ENCODE measurements at places on chromosomes 3 and 15.

GRCh38 chr3:127069814-127070440, 87.0 kb downstream of the PLXNA1 start:
- no peak for DNase-seq

GRCh38 chr3:87324609-87325008, 48.2 kb upstream of the POU1F1 start:
- DNase-seq = no peak

DNA sequence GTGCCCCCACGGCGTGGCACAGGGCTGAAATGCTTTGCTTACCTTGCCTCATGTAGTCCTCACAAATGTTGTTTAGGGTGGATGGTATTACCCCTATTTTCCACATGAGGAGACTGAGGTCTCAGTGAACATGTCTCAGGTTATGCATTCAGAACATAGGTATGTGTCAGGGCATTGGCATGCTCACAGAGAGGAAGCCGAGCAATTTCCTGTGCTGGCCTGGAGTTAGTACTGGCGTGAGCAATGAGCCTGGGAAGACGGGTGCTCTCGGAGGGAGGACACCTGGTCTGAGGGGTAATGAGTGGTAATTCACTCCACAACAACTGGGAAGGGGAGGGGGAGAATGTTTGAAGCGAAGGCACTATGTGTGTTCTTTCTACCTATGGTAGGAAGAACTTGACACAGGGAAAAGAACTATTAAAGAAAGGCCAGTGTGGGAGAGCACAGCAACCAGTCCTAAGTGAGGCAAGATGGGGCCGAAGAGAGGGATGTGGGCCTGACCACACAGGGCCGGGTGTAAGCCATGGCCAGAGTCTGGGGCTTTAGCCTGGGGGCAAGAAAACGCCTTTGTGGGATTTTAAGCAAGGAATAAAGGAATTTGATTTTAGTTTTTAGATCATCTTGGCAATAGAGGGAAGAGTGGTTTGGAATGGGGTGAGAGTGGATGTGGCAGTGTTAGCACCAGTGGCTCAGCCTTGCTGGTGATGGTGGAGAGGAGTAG, 4.9 kb upstream of the FAM131A start:
- DNase-seq = no peak

- DNase-seq = no peak
Measured at GRCh38 chr15:53203454-53203853, 413.3 kb upstream of the ONECUT1 start.

GRCh38 chr15:27382361-27383025, 411.5 kb downstream of the GABRG3 start:
- no peak for DNase-seq

- no peak for DNase-seq
Measured at GRCh38 chr15:69140306-69140705, 20.1 kb upstream of the GLCE start.

DNA sequence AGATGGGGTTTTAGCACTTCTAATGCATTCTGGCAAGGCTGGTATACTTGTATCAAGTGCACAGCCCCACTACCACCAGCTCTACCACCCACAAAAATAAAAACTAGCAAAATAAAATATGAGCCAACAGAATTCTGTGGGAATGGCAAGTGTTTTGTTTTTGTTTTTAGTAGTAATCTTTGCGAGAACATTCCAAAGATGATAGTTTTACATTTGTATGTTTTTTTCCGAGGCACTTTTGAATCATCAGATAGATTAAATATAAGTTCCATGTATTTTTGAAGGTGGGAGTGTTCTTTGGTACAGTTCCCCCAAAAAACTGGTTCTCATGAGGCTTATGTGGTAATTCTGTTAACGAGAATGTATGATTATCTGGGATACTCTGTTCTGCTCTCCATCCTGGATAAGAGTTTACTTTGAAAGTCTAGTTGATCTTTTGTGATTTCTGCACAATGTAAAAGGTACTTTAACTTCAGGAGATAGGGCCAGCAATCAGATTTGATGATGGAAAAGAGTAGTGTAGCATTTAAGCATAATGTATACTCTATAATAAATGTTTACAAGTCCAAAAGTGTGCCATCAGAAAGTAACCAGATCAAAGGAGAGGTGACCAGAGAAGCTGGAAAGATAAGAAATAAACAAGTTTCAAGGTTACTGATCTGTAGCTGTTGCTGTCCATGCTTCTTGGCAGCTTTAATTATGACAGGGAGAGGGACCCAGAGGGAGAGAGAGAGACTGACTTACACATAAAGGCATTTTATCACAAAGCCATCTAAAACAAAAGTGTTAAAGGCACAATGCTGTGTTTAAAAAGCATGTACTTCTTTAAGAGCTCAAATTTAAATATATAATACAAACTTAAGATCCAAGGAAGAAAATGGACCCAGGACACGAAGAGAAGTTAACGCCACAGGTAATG, 130.9 kb downstream of the PGPEP1L start:
- DNase-seq = no peak

- no peak for DNase-seq
Measured at GRCh38 chr3:194739498-194740284, 54.0 kb downstream of the FAM43A start.

- no peak for DNase-seq
Measured at GRCh38 chr3:3765661-3766060, 33.6 kb upstream of the LRRN1 start.

GRCh38 chr3:24480497-24480896, 14.2 kb downstream of the THRB start:
- no peak for DNase-seq

DNA sequence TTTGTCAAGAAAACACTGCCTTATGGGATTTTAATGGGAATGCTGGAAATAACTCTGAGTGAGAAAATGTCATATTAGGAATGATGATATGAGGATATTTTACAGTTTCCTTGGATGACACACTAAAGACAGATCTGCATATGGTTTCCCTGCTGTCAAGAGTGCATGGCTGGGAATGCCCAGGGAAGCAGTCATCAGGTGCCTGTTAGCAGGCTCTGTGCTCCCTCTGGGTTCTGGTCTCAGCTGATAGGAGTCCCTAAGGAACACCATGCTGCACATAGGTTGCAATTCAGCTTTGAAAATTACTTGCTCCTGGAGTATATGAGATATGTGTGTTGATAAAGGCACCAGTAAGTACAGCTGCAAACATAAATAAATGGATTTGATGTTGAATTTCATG, 1064.6 kb downstream of the TUSC7 start:
- DNase-seq = no peak

GRCh38 chr3:71579935-71580406, 3.6 kb downstream of the FOXP1 start:
- DNase-seq = no peak

DNA sequence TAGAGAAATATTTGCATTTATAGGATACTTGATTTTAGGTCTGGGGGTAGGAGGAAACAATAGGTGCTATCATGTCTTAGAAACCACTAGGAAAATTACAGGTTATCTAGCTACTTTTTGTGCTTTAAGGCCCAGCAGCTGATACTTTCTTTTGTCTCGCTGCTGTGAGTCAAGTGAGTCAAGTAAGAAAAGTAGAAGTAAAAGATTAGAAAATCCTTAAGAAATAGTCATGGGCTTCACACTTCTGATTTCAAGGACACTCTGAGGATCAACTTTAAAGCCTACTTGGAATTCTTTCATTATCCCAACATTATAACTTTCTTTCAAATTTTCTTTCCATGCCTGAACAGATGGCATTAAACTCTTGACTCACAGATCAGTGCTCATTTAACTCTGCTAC, 95.2 kb upstream of the RBMS3 start:
- no peak for DNase-seq

- DNase-seq = no peak
Measured at GRCh38 chr15:25877681-25878080, 14.6 kb upstream of the ATP10A start.

GRCh38 chr3:13880811-13881156, 913 bp upstream of the WNT7A start:
- DNase-seq = no peak

DNA sequence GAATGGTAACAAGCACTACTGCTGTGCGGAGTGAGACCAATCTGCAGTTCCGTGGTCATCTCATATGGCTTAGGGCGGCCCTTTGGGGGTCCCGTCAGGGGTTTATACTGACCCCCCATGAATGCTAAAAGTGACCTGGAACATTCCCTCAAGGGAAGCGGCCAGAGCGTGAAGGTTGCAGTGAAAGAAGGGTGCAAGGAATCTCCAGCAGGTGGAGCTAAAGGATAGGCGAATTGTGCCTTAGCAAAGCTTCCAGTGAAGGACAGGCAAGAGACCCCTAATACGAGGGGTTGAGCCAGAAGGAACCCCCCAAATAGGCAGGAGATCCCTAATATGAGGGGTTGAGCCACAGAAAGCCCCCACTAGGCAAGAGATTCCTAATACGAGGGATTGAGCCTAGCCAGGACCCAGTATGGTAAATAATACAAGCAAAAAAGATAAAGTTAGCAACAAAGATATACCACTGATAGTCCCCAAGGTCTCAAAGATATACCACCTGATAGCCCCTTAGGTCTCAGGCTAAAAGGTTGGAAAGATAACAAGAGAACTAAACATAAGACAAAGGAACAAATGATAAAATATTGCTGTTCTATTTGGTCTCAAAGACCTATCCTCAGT, 32.8 kb downstream of the ZNF589 start:
- DNase-seq = peak; percentile 27

DNA sequence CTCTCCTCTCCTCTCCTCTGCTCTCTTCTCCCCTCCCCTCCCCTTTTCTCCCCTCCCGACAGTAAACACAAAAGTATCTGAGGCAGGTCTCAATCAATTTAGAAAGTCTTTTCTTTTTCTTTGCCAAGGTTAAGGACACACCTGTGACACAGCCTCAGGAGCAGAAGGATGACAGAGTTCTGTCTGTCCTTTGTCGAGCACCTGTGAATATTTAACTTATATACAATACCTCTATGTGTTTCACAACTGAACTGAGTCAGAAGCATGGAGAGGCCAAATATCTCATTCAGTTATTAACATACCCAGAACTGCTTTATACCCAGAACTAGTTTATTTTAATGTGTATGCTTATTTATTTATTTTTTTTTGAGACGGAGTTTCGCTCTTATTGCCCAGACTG, 81.1 kb upstream of the ROBO1 start:
- no peak for DNase-seq

- DNase-seq = no peak
Measured at GRCh38 chr3:156509189-156510174, 45.4 kb downstream of the SSR3 start.

GRCh38 chr3:98058244-98058960, 23.3 kb upstream of the GABRR3 start:
- no peak for DNase-seq

GRCh38 chr3:123314359-123315270, 112.9 kb downstream of the SEC22A start:
- DNase-seq = no peak

Data from activated T-cell treated with anti-CD3 and anti-CD28 coated beads for 48 hours (primary cell).